Smooth muscle cell of trachea (primary cell): ENCODE measurements at places on chromosomes 1 and 21. TPM values are rescaled to one million over a fixed set of nuclear protein-coding genes. Genes with fewer than 3 reads are reported as not detected.

Gene PGLYRP4
- total RNA-seq = not detected in 2 replicates

Gene ICOSLG
- under 0.01 and 0.17 TPM in 2 replicates for total RNA-seq

Gene RGS8
- under 0.01 TPM in 1 of 2 replicates, not detected in the other for total RNA-seq

Gene AMY1A
- not detected in 2 replicates for total RNA-seq

Gene CFHR3
- total RNA-seq = not detected in 2 replicates

Gene GNG5
- 14.7 and 19.6 TPM in 2 replicates for total RNA-seq

Gene SFN
- total RNA-seq = 0.17 and 1.6 TPM in 2 replicates

Gene AMPD1
- not detected in 2 replicates for total RNA-seq

Gene PROK1
- not detected in 2 replicates for total RNA-seq

Gene SFPQ
- 111 and 271 TPM in 2 replicates for total RNA-seq

Gene NTMT2
- total RNA-seq = not detected in 2 replicates

Gene ZDHHC18
- total RNA-seq = 5.1 and 11.2 TPM in 2 replicates

Gene STXBP3
- total RNA-seq = 60.2 and 75.3 TPM in 2 replicates

Gene AK5
- 69.1 and 72.4 TPM in 2 replicates for total RNA-seq

Gene C1orf87
- total RNA-seq = 0.15 TPM in 1 of 2 replicates, not detected in the other

Gene FAM72B
- total RNA-seq = 0.50 and 3.9 TPM in 2 replicates

Gene CAMSAP2
- 30.3 and 31.1 TPM in 2 replicates for total RNA-seq

Gene FCGR1A
- total RNA-seq = not detected in 2 replicates

Gene LHX8
- total RNA-seq = under 0.01 TPM in 1 of 2 replicates, not detected in the other

Gene FLG2
- not detected in 2 replicates for total RNA-seq

Gene PPFIA4
- total RNA-seq = 5.5 and 20.0 TPM in 2 replicates

Gene GJA9
- total RNA-seq = under 0.01 TPM in 1 of 2 replicates, not detected in the other

Gene OR2T1
- not detected in 2 replicates for total RNA-seq

Gene SPRR2G
- not detected in 2 replicates for total RNA-seq

Gene FOXD2
- 0.29 and 0.66 TPM in 2 replicates for total RNA-seq

Gene REN
- 0.15 TPM in 1 of 2 replicates, not detected in the other for total RNA-seq
